GM20000 (cell line): ENCODE measurements at places on chromosomes 4 and X.
A peak's percentile ranks its signal among the peaks of the same experiment; 100 is the strongest.

- DNase-seq: no peak
Observed at GRCh38 chrX:16148896-16149295, 18.4 kb upstream of the MAGEB17 start.

GRCh38 chrX:41474726-41475100, 27.6 kb downstream of the NYX start:
- DNase-seq: no peak

DNA sequence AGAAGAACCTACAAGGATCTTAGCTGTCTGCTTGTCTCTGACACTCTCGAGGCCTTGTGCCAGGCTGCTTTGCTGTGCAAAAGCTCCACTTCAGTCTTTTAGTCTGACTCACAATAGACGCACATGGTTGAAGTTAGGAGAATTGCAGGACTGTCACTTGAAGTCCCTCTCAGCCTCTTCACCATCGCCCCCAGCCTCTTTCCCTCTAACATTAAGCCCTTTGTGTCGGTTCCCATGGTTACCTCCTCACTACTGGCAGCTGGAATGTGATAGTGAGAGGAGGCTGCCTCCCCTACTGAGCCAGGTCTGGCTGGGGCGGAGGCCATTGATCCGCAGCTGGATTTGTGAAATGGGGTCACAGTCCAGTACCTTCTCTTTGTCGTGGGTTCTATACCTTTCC, 201.8 kb downstream of the SOWAHB start:
- DNase-seq: no peak

GRCh38 chr4:7842384-7843279, 97.0 kb downstream of the AFAP1 start:
- DNase-seq: no peak

GRCh38 chr4:26050212-26050643, 136.2 kb downstream of the SMIM20 start:
- no peak for DNase-seq

DNA sequence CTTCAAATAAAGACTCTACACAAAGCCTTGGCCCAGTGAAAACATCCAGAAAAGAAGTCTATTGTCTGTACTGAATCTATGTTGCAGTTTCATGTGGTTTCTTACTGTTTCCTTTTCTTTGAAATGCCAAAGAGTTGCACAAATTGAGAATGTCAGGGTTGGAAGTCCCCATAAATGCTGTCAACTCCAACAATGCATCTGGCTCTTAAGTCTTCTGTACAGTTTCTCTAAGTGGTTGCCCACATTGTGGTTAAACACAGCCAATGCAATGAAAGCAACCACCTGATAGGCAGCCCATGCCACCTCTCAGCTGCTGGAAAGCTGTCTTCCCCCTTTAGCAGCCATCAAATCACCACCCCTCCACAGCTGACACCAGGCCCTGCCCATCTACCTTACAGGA, 67.2 kb upstream of the C1GALT1C1 start:
- DNase-seq: peak; percentile 5

DNA sequence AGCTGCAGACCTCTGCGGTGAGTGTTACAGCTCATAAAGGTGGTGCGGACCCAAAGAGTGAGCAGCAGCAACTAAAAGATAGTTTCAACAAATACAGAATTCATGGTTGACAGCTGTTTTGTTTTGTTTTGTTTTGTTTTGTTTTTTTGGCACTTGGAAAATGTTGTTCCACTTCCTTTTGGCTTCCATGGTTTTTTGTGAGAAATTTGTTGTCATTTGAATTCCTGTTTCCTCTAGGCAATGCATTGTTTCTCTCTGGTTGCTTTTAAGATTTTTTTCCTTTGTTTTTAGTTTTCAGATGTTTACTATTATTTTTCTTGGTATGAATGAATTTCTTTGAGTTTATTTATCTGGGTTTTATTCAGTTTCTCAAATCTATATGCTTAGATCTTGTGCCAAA, 229.4 kb downstream of the MID1IP1 start:
- no peak for DNase-seq

- DNase-seq: no peak
Observed at GRCh38 chr4:127370604-127371003, 262.2 kb upstream of the INTU start.

- no peak for DNase-seq
Observed at GRCh38 chr4:121237069-121237399, 72.9 kb upstream of the TNIP3 start.

GRCh38 chr4:114684462-114684861, 85.9 kb downstream of the UGT8 start:
- DNase-seq: no peak

GRCh38 chr4:152900395-152900794, 35.7 kb upstream of the FHDC1 start:
- DNase-seq: no peak

- no peak for DNase-seq
Observed at GRCh38 chrX:64570204-64570603, 175.0 kb upstream of the MTMR8 start.

DNA sequence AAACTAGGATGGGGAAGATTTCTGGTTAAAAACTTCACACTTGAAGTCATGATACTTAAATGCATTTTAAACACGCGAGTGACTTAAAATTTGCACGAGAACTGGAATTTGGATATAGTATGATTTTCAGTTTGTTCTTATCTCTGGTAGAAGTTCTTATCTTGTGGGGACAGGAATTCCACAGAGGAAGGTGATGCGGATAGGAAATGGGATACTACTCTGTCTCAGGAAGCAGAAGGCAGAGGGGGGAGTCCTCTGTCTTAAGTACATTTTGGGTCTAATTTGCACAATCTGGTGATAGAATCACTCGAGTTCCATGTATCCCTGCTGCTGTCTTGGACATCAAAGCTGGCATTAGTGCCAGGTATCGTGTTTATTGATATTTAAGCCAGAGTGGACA, 53.3 kb downstream of the TLL1 start:
- DNase-seq: no peak
